ENCODE measurements at places on chromosomes 1 and 21. TPM values are rescaled to one million over a fixed set of nuclear protein-coding genes. Genes with fewer than 3 reads are reported as not detected.

DNA sequence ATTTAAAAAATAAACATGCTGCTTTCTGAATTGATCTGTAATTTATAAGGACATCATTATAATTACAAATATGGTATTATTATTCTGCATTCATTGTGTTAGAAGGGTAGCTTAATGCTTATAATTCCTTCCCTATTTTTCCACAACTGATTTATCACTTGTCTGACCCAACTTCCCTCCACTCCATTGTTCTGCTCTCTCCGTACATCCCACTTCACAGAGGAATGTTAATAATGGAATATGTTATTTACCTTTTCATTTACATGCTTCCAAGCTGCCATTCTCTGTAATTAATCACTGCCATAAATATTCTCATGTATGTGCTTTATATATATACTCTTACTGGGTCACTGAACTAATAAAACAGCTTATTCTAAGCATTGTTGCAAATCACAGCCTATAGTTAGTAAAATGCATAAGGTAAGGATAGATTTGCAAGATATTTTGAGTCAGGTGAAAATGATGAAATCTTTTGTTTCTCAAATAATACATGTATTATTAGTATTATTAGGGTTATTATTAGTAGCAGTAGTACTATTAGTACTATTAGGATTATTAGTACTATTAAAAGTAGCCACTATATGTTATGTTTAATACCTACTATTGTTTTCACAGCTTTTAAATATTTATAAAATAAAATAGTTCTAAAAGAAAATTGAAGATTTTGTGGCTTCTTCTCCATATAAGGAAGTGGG is 70.6 kb upstream of the NEK7 start:
- DNase-seq = no peak

- no peak for DNase-seq
Observed at GRCh38 chr1:163395790-163396189, 74.0 kb downstream of the NUF2 start.

- no peak for DNase-seq
Observed at GRCh38 chr1:91171898-91172297, 150.1 kb upstream of the ZNF644 start.

DNA sequence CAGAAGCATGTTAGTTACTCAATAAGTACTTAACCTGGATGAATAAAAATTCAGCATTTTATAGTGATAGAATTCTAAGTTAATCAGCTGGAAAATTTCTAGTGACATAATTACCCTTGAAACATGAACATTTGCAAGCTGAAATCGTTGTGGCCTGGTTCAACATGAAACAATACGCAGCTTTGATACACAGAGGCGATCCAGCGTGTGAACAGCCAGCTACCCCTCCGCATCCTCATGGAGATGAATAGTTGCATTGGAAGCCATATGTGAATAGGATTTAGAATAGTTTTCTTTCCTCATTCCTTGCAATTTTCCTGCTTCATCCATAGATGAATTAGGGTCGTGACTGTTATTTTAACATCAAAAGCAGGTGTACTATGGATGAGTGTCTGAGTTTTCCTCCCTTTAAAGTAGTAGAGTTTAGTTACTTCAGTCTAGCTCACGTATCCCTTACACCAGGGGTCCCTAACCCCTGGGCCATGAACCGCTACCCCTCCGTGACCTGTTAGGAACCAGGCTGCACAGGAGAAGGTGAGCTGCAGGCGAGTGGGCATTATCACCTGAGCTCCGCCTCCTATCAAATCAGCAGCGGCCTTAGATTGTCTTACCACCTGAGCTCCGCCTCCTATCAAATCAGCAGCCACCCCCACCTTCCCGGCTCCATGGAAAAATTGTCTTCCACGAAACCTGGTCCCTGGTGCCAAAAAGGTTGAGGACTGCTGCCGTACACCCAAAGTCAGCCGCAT is 6.2 kb upstream of the TARBP1 start:
- no peak for DNase-seq

DNA sequence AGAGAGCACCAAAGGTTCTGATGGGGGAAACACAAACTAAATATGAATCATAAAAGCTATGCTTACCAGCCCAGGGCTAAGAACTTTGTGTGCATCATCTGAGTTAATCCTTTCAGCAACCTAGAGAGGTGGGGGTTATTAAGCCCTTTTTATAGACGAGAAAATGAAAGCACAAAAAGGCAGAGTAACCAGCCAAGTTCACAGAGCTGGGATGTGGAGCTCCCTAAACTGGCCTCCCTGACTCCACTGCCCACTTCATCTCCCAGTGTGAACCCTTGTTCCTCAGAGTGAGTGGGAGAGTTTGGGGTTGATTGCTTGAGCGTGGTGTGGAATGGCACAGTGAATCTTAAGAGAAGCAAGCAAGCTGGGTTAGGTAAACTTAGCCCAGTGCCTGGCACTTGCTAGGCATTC is 10.8 kb upstream of the BCAR3 start:
- no peak for DNase-seq

DNA sequence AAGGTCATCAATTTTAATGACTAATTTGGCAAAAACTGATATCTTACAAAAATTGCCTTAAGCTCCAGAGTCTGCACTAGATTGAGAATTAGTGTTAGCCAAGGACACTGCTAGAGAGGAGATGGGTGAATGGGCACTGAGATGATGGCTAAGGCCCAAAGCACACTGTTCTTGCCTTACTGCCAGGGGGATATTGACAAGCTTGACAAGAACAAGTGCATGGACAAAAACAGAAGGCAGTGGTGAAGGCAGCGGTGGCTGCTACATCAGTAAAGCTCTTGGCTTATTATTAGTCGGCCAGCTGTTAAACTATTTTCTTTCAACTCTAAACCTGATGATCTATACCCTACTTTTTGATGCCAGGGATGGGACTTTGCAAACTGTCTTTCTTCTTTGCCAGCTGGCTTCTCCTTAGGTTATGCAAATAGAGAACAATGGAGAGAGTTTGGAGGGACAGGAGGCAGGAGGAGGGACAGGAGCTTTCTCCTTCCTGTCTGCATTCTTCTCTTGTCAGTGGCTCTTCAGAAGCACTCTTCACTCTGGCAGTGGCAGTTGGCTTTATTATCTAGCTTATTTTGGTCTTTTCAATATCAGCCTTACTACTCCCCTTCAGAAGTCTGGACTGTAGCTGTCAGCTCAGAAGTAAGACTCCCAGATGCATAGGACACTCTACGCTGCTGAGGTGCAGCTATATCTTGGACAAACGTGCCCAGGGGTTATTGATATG is 853.5 kb upstream of the TMPRSS15 start:
- no peak for DNase-seq

DNA sequence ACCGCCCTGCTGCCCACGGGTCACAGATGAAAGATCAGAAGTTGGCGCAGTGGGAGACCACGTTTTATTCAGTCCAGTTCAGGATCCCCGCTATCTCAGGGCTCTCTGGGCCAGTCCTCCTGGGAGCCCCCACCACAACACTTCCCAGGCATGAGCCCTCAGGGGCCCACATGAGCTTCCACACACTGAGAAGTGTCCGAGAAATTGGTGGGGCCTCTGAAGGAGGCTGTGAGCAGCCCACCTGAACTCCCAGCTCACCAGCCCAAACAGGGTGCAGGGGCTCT is 12.1 kb downstream of the TRIM46 start:
- DNase-seq = no peak

GRCh38 chr1:118563981-118564951 is 379.2 kb upstream of the SPAG17 start:
- no peak for DNase-seq

GRCh38 chr1:54253480-54253879 is 53.5 kb downstream of the MRPL37 start:
- no peak for DNase-seq

DNA sequence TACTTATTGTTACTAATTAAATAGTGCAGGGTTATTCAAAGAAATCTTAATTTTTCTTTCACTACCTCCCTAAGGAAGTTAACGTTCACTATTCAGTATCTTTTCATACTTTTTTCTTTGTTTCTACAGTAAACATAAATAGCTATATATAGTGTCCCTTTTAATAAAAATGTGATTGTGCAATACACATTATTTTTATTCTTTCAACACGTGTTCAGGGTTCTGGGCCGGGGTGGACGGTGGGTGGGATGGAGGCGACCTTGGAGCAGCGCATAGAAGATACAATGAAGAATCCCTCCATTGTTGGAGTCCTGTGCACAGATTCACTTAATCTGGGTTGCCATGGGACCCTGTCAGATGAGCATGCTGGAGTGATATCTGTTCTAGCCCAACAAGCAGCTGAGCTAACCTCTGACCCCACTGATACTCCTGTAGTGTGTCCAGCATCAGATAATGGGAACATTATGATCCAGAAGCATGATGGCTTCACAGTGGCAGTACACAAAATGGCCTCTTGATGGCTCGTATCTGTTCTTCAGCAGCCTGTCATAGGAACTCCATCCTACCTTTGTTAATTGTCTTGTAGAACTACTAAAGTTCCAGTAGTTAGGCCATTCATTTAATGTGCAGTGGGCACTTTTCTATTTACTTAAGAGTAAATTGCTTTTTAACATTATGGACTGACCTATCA is 155.9 kb upstream of the L1TD1 start:
- no peak for DNase-seq

DNA sequence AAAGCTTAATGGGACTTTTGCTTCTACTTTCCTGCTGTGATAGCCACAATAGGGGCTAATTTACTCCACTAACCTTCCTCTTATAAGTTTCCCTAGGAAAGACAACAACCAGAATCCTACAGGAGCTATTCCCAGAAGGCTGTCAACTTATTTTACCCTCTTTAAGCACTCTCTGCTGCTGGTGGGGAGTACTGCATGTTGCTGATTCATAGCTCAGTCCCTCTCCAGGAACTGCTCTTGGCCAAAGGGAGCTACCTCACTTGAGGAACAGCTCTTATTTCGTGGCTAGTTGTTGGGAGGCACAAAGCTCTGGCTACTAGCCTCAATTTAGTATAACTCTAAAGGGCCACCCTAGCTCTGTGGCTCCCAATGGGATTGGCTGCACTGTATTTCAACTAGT is 37.2 kb downstream of the ADSS2 start:
- no peak for DNase-seq

DNA sequence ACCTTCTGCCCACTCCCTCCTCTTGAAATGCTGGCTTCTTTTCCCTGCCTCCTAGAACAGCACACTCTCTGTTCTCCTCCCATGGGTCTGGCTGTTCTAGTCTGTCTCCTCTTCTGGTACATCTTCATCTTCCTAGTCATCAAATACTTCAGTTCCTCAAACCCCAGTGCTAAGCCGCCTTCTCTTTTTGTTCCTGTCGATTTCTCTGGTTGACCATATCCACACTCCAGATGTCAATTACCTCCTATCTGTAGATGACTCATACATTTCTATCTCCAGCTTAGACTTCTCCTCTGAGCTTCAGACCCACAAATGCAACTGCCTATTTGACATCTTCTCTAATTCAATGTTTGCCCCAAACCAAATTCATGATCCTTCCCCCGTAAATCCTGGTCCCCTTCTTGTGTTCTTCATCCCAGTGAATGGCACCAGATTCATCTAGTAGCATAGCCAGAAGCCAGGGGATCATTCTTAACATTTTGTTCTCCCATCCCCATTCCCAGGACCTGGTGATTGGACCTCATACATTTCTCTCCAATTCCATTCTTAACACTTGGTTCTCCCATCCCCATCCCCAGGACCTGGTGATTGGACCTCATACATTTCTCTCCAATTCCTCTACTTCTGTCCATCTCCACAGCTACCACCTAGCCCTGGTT is 35.9 kb downstream of the USP24 start:
- no peak for DNase-seq

DNA sequence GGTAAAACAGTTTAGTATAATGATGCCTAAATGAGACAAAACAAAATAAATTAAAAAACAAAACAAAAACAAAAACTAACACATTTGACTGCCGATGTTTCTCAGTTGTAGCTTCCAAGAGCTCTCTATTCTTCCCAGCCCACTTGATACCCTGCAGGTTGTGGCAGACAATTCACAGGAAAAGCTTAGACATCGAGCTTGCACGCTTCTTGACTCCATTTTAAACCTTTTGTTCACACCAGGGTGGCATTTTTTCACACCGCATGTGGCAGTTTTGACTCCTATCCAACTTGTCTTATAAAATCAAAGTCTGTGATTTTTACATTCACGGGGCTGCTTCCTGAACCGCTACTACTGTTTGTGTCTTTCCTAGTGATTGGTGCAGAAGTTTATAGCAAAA is 575.9 kb downstream of the USP25 start:
- no peak for DNase-seq

- DNase-seq = no peak
Observed at GRCh38 chr21:40080385-40080784, 213.1 kb downstream of the PCP4 start.

GRCh38 chr1:15948091-15948591 is 27.8 kb downstream of the ZBTB17 start:
- DNase-seq = no peak

DNA sequence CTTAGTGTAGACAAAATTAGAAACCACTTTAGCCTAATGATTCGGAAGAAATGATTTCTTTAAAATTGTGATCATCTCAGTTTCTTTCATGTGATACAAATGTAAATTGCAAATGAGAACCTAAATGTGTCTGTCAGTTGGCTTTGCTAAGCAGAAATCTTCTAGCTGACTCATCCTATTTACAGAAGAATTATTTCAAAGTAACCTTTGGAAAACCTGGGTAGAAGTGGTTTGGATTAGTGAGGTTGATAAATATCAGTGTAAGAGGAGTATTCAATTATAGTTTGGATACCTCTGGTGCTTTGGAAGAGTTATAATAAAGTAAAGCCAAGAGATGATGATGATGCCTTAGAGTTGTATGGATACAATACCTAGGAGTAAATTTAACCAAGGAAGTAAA is 37.4 kb downstream of the CC2D1B start:
- no peak for DNase-seq

DNA sequence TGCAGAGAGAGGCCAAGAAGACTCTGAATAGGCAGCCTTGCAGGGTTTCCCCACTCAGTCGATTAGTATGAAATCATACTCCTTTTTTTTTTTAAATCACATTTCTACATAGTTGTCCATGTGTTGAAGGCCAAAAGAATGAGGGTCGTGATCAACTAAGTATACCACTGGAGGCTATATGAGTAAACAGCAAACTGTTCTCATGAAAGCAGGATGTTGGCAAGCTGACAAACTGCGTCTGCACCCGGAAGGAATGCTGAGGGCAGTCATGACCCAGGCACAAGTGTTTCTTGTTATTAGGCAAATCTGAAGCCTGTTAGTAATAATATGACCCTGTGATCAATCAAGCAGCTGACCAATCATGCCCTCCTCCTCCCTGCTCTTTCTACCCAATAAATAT is 213.2 kb downstream of the USH2A start:
- DNase-seq = no peak

The SPATA21 gene
- total RNA-seq = not detected

The C2CD2 gene
- 10.7 TPM for total RNA-seq

The CELA3A gene
- total RNA-seq = not detected

The MAN1C1 gene
- total RNA-seq = 20.0 TPM

The PDZK1 gene
- not detected for total RNA-seq

The CYP4Z1 gene
- not detected for total RNA-seq

The MYOC gene
- not detected for total RNA-seq

The LHX8 gene
- not detected for total RNA-seq

The C1QC gene
- total RNA-seq = not detected

The SPRR2B gene
- not detected for total RNA-seq

The REN gene
- not detected for total RNA-seq

The FCRL5 gene
- total RNA-seq = not detected

The WDR77 gene
- total RNA-seq = 29.6 TPM

The FAM72B gene
- total RNA-seq = 34.9 TPM

The NFASC gene
- 0.23 TPM for total RNA-seq
